ENCODE measurements at places on chromosomes 1 and 21.

GRCh38 chr1:170073893-170074249 lies 624 bp downstream of the KIFAP3 start:
- no peak for DNase-seq

DNA sequence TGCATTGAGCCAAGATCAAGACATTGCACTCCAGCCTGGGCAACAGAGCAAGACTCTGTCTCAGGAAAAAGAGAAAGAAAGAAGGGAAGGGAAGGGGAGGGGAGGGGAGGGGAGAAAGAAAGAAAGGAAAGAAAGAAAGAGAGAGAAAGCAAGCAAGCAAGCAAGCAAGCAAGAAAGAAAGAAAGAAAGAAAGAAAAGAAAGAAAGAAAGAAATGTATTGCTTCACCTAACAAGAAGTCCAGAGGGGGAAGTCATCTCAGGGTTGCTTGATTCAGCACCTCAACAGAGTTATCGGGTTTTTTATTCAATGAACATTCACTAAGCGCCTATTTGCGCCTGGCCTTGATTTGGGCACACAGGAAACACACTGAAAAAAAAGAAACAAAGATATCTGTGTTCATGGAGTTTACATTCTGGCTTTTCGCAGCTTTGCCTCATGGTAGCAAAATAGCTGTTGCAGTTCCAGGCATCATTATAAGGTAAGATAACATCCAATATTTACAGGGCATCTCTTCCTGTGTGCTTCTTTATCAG lies 8.2 kb upstream of the RCSD1 start:
- DNase-seq: no peak

GRCh38 chr1:240031009-240031408 lies 60.7 kb upstream of the FMN2 start:
- DNase-seq: no peak

DNA sequence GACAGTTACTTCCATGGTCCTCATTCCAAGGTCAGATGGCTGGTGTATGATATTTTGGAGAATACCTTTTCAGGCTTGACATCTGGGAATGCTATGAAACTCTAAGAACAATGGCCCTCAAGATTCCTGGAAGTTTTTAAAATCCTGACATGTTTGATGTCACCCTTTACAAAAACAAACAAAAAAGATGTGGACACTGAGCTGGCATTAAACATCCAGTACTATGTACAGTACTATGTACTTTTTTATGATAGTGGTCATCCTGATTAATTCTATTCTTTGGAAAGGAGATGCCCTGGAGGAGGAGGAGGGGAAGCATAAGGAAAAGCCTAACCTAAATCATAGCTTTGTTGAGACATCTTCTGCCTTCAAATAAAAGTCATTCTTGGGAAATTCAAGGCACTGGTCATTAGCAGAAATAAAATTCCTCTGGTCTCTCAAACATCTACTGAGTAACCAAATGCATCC lies 235.4 kb downstream of the HMCN1 start:
- DNase-seq: no peak
